Stimulated activated CD8-positive, alpha-beta memory T cell treated with anti-CD3 and anti-CD28 coated beads, Interleukin-12 subunit alpha, Interleukin-12 subunit beta, amount 100 ng/mL, for 4 hours (primary cell): ENCODE measurements at places on chromosomes 11 and 22.

DNA sequence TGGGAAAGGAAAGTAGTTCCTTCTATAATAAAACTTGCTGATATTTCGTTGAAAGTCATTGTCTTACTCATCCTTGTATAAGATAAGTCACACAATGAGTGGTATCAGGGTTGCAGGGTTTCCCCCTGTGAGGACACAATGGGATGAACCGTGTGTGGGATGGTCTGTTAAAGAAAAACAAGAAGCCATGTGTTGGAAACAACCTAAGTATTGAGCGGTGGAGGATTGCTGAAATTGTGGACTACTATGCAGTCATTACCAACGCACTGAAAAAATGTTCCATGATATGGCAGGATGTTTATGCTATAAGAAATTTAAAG, 28.6 kb downstream of the PTPRJ start:
- DNase-seq, result no peak

GRCh38 chr11:27081056-27081455, 40.4 kb downstream of the BBOX1 start:
- DNase-seq, result no peak

DNA sequence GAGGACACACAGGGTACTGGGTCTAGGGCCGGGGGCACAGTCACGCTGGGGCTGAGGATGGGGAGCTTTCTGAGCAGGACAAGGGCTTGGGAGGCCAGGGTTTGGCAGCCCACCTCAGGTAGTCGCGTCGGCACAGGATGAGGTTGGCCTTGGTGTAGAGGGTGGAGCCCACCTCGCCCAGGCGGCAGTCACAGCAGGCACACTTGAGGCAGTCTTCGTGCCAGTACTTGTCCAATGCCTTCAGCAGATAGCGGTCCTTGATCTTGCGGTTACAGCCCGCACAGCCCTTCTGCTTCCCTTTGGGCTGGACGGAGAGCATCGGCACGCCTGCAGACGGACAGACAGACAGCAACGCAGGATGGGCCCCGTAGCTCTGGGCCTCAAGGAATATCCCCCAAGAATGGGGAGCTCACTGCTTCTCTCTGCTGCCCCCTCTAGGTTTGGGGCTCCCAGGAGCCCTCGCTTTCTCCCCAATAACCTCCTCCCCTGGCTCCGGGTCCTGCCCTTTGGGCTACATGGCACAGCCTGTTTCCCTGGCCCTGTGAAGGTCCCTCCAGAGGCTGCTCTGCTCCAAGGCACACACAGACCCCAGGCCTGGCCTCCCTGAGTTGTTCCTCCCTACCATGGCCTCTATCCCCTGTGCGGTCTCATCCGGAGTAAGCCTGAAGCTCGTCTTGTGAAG, 33.4 kb downstream of the LMO1 start:
- no peak for DNase-seq

- peak; percentile 37 for DNase-seq
Observed at GRCh38 chr22:23137905-23138561, 3.8 kb downstream of the RSPH14 start.

- no peak for DNase-seq
Observed at GRCh38 chr11:73070653-73071052, 71.5 kb downstream of the FCHSD2 start.

- no peak for DNase-seq
Observed at GRCh38 chr11:63443714-63444113, 47.3 kb downstream of the PLAAT5 start.

DNA sequence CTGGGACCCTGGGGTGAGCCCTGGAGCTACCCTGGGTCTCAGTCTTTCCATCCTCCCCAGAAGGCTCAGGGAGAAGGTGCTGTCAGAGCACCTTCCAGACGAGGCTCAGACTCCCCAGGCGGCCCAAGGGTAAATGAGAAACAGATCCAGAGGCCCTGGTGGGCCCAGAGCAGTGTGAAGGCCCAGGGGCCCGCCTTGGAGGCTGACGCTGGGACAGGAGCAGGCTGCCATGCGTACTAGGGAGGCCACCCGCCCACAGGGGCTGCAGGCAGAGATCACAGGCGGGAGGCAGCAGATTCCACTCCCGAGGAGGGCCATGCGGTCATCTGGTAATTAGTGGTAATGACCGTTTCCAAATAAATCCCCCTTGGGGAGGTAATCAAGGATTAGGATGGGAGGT, 5.2 kb downstream of the WNT11 start:
- DNase-seq, result no peak
